AG04449 (cell line): ENCODE measurements at places on chromosomes 3 and 15.

GRCh38 chr3:192239956-192240355 lies 487.4 kb downstream of the FGF12 start:
- DNase-seq = no peak

DNA sequence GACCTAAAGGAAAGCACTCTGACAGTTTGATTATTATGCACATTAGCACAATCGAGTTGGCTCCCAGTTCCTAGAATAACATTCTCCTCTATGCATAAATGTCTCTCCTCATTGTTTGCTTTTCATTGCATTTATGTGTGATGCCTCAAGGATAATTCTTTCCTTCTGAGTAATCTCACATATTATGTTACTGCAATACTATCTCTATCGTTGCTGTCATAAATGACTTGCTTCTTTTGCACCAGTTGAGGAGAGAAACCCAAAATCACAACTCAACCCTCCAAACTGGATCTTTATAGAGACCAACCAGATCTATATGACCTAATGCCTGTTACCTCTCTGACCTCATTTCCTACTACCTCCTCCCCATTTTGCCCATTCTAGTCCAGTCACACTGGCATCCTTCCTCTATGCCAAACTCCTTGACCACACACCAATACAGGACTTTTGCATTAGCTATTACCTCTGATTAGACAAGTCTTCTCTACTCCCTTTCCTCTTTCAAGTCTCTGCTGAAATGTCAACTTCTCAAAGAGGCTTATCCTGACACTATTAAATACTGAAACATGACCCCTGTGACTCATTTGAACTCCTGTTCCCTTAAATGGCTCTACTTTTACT lies 1026.0 kb downstream of the TUSC7 start:
- DNase-seq = peak; percentile 70

DNA sequence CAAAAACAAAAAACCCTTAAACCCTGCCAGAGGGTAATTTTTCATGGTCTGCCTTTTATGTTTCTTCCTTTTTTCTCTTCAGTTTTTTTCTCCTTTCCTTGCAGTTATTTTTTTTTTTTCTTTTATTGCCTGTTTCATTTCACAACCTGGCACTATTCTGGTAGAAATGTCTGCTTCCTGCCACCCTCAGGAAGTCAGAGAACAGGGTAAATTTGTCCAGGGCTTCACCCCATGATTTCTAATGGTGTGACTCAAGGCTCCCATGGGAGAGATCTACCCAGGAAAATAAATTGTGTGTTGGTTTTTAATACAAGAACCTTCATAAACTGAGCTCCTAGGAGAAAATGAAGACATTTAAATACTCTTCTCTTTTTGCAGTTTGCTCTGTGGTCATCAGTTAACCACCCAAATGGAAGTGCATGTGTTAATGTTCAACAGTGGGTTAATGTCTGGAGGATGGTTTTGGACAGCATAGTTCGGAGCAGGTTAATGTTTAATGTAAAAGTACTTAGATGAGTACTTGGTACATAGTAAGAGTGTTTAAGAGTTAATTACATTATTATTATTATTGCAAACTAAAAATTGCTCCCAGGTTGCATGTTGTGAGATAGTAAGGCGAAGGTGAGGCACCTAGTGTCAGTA lies 45.9 kb downstream of the CGNL1 start:
- no peak for DNase-seq

GRCh38 chr15:37880009-37880834 lies 54.2 kb upstream of the TMCO5A start:
- peak; percentile 63 for DNase-seq

GRCh38 chr3:138260611-138261010 lies 69.0 kb downstream of the NME9 start:
- no peak for DNase-seq

DNA sequence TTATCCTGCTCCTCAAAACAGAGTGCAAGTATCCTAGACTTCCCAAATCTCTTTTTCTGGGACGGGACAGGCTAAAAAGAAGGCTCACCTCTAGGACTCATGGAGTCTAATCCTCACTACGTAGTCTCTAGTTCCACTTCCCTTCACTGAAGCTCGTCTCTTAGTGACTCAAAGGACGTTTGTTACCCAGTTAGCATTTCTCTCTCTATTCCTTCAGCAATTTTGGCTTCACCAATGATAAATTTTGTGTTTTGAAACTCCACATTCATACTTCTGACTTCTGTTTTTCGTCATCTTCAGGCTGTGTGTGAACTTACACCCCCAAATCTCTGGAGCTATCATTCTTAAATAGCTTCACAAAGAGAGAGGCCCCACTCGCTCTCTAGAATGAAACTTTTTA lies 627.1 kb downstream of the NAALADL2 start:
- no peak for DNase-seq

GRCh38 chr3:195559723-195560409 lies 16.7 kb upstream of the PPP1R2 start:
- DNase-seq = no peak

DNA sequence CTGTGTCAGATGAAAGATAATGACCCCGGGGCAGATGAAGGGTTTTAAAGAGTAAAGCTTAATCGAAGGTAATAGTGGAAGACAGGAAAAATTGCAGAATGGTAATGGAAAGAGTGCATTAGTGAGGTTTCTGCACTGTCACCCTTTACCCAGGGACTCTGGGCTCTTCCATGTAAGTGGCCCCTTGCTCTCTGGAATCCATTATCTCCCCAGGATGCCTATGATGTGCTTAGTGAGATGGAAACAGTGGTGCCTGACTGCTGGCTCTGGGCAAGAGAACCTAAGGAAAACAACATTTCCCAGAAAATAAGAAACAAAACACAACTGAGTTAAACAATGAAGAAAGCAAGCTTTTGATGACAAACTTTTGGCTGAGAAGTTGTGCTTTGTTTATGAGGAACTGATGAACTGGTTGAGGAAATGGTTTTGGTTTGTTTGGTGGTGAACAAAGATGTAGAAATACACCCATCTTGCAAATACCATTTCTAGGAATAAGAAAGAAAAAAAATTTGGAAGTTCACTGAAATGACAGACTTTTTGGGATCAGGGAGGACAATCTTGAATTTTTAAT lies 119.9 kb upstream of the RASGRP1 start:
- DNase-seq = no peak
